RPMI8226 (cell line): ENCODE measurements at places on chromosomes 3 and 15.
A peak's percentile ranks its signal among the peaks of the same experiment; 100 is the strongest.

- no peak for DNase-seq
Measured at GRCh38 chr15:48467801-48468200, 136.6 kb downstream of the DUT start.

DNA sequence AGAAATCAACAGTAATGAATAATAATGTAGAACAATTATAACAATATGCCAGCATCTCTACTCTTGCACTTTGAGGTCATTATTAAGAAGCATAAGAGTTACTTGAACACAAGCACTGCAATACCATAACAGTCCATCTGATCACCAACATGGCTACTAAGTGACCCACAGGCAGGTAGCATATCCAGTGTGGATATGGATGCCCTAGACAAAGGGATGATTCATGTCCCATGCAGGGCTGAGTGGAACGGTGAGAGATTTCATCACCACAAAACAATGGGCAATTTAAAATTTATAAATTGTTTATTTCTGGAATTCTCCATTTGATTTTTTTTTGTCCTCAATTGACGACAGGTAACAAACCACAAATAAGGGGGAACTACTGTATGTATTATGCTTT, 107.7 kb upstream of the TSC22D2 start:
- no peak for DNase-seq

- DNase-seq = no peak
Measured at GRCh38 chr15:57281321-57281720, 95.0 kb upstream of the CGNL1 start.

GRCh38 chr15:40904552-40905201, 10.4 kb downstream of the VPS18 start:
- no peak for DNase-seq

- peak; percentile 63 for DNase-seq
Measured at GRCh38 chr15:64681424-64682024, 93.9 kb downstream of the RBPMS2 start.

- DNase-seq = no peak
Measured at GRCh38 chr3:185207931-185208746, 45.7 kb downstream of the EHHADH start.

DNA sequence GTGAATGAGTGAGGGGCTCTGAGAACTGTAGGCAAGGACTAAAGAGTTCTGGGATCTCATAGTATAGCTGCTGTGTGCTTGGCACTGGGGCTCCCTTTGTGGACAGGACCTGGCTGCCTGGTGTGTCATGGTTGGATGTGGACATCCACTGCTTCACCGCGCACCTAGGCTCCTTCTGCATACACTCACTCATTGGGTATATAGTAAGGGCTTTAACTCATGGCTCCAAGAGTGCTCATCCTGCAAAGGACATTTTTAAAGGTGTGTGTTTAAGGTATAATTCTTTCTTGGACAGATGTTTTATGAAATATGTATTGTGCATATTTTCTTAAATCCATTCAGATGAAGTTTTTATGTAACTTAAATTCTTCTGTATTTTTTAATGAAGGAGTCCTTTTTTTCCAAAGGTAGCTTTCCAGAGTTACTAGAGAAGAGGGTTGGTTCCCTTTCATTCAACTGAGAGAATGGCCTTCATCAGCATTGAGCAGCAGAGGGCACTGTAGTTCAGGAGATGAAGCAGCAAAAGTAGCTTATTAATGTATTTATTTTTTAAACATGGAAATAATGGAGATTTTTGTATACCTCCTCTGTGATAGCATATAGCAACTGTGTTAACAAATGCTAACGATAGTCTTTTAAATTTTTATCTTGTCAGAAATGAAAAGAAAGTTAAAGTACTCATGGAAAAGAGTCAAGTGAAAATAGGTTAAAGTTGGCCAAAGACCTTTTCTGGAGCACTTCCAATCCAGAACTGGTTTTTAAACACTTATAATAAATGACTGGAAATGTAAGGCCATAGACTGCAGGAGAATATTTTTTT, 25.2 kb downstream of the OXNAD1 start:
- peak; percentile 32 for DNase-seq

- no peak for DNase-seq
Measured at GRCh38 chr3:53023072-53023823, 22.6 kb downstream of the SFMBT1 start.

- DNase-seq = no peak
Measured at GRCh38 chr3:115280506-115280905, 133.4 kb upstream of the ZBTB20 start.

DNA sequence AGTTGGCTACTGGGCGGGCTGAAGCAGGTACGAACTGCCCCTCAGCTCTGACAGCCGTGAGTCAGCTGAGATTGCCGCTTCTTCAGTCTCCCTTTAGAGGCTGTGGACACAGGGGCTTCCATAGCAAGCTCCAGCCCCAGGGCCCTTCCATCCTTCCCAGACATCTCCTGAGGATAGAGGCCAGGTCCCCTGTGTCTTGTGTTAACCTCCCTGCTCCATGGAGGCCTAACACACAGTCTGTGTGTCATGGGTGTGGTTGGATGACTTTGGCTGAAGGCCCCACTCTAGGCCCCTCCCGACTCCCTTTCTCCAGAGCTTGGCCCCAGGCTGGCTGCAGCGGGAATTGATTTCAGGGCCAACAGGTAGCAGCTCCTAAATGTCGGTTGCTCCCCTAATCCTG, 116.1 kb upstream of the TLE3 start:
- no peak for DNase-seq

GRCh38 chr15:100335335-100335999, 6.3 kb downstream of the ADAMTS17 start:
- DNase-seq = peak; percentile 30

DNA sequence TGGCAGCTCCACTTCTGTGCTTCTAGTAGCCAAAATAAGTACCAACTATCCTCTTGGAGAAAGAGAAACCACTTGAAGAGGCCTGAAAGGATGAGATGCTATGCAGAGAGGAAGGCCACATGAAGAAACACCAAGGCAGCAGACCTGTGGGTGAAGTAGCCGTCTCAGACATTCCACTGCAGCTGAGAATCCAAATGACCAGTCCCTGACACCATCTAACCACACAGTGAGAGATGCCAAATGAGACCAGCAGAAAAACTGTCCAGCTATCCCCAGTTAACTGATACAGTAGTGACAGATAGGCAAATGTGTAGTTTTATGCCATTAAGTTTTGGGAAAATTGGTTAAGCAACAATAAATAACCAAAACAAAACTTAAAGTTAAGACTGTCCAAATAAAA, 47.9 kb upstream of the ZSCAN2 start:
- no peak for DNase-seq

DNA sequence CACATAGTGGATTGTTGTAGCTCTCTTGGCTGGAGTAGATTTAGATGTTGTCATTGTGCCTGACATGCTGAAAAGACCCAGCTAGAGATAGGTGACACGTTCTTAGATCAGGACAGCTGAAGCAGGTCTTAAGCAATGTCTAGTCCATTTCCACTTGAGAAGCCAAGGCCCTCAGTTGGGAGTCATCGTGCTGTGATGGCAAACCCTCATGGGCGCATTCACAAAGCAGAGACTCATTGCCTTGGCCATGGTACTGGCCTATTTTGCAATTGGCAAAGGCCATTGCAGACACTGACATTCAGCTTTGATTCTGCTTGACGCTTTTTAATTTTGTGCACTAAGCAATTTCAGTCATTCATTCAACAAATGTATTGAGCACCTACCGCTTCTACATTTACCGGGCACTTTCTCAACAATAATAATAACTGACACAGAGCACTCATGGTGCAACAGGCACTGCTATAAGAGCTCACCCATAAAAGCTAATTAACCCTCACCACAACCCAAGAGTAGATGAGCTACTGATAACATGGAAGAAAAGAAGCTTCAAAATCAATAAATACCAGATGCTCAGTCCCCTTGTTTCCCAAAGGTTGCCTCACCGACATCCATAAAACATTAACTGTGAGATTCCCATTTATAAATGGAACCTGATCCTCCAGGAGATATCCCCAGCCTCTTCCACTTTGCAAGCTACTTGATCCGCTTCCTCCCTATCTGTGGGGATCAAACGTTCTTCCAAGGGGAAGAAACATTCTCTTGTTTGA, 200.1 kb downstream of the TLE3 start:
- no peak for DNase-seq

GRCh38 chr3:107465064-107465631, 57.6 kb upstream of the BBX start:
- DNase-seq = no peak

GRCh38 chr15:66484539-66485112, 12.9 kb downstream of the SNAPC5 start:
- no peak for DNase-seq

DNA sequence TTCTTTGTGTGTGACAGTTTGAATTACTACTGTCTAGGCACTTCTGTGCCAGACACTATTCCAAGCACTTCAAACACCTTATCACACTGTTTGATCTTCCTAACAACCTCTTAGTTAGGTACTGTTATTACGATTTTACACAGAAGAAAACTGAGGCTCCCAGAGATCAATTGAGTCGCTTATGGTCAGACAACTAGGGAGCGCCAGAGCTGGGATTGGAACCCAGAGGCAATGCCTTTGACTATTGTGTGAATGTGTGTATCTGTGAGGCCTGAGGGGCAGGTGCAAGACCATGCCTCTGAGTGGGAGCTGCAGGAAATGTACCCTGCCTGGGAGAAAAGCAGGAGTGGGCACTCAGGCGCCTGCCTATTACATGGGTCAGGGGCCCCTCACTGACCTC, 1.8 kb downstream of the TRH start:
- DNase-seq = no peak

DNA sequence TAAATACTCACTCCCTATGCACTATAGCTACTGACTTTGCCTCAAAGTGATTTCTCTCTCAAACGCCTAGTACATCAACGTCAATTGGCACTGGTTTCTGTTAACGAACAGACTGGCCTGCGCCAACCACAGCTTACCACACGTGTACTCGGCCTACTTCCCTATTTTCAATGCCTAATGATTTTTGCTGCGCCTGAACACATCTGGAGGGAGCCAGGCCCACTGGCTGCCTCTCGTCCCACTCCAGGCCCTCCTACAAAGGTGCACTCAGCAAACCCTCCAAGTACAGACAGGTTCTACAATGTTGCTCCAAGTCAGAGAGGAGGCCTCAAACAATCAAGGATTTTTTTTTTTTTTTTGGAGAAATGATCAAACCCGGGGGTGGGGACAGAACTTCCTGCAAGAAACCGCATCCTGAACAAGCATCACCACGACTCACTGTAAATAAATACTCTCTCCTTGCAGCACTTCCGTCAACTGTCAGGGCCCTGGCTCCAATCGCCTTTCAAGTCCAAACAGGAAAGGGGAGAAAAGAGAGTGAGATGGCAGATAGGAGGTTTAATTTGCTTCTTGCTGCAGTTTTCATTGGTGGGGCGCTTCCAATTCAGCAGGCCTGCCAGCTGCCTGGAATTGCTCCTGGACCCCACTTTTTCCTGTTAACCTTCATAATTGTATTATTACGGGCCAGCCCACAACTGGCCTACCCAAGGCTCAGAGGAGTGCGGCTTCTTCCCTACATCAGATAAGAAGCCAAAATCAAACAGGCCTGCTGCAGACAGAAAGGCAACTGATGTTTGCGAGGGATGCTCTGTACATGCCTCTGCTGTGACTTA, 139.3 kb downstream of the FOXP1 start:
- DNase-seq = peak; percentile 55
